ENCODE measurements at places on chromosomes 7 and 10.

DNA sequence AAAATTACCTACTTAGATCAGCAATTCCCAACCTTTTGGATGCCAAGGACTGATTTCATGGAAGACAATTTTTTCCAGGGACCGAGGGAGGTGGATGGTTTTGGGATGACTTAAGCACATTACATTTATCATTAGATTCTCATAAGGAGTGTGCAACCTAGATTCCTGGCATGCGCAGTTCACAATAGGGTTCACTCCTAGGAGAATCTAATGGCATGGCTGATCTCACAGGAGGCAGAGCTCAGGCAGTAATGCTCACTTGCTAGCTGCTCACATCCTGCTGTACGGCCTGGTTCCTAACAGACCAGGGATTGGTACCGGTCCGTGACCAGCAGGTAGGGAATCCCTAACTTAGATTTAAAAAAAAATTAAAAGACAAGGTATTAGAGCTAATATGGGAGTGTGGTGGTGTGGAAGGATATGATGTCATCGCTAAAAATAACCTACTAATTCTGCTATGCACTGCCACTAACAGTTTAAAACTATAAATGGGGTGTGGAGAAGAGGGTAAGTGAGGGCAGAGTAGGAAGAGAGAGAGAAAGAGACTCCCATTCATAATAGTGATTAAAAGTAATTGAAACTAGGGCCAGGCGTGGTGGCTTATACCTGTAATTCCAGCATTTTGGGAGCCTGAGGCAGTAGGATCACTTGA is 282.7 kb downstream of the BAMBI start:
- DNase-seq: no peak

DNA sequence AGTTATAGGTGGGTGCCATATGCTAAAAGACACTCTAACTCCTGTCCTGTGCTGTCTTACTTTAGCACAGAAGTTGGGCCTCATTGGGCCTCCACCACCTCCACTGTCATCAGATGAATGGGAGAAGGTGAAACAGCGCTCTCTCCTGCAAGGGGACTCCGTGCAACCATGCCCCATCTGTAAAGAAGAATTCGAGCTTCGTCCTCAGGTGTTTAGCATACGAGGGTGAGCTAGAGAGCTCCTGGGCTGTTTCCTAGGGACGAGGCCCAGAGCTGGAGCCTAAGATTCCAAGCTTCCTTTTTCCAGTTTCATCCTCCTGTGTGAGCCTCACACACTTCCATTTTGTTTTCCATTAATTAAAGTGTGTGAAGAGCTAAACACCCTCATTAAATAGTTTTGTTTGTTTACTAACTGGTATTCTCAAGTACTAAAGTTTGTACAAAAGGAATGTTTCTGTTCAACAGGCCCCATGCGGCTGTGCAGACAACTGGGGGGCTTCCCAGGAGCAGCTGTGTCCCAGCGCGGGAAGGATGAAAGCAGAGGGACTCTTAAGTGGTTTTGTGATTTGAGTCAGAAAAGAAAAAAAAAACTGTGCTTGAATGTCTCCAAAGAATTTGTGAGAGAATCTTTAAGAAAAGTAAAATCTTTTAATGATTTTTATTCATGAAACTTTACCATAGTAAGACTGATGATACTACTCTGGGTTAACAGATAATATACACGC is 14.1 kb downstream of the RNF32 start:
- no peak for DNase-seq

- no peak for DNase-seq
Measured at GRCh38 chr10:86782701-86783418, 26.4 kb downstream of the BMPR1A start.

DNA sequence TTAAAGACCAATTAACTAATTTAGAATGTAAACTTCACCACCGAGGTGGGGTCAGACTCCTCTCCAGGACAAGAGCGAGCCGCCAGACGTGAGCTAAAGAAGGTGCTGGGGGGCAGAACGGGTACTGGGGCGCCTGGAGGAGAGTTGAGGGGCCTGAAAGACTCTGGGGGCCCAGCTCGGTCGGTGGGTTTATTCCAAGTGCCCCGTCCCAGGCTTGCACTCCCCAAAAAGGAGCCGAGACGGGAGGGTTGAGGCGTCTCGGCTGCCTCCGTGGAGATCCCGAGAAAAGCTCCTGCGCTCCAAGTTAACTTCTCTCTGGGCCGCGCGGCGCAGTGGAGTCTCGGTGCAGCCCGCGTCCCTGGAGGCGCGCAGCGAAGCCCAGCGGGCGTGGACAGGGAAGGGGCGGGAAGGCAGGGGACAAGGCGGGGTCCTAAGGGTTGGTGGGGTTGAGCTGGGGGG is 553.3 kb downstream of the TFEC start:
- no peak for DNase-seq

DNA sequence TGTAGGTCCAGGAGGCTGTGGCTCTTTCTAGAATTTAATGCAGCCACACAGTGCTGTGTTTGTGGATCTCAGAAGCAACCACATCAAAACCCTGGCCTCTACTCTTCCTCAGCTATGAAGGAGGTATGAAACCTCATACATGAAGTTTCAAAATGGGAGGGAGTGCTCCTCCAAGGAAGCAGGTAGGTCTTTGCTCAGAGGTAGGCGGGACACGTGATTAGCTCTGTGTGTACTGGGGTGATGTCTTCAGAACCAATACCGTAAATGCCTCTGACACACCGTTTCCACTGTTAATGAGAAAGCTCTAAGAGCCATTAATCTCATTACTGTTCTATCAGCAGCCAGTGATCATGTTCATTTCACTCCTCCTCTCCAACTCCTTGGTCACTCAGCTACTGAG is 126.1 kb downstream of the PLXNA4 start:
- DNase-seq: no peak
